Activated CD4-positive, CD25-positive, alpha-beta regulatory T cell treated with anti-CD3 and anti-CD28 coated beads, Interleukin-2, amount 50 U/mL, for 72 hours (primary cell): ENCODE measurements at places on chromosomes 16 and 17.

- DNase-seq = no peak
Observed at GRCh38 chr17:74807441-74807840, 31.3 kb upstream of the NAT9 start.

DNA sequence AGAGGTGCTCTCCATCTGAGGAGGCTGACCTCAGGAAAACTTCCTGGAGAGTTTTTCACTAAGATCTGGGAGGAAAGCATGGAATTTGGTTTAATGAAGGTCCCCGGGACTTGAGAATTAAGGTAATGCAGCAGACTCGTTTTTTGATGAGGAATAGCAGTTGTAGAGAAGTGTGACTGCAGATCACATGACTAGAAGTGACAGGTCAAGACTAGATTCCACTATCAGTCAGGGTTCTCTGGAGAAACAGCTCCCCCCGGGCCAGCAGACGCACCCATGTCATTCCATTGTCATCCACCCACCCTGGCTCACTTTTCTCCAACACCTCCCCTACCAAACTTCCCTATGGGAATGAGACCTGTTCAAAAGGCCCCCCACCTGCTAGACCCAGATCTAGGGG is 1.9 kb upstream of the DHRS13 start:
- no peak for DNase-seq

DNA sequence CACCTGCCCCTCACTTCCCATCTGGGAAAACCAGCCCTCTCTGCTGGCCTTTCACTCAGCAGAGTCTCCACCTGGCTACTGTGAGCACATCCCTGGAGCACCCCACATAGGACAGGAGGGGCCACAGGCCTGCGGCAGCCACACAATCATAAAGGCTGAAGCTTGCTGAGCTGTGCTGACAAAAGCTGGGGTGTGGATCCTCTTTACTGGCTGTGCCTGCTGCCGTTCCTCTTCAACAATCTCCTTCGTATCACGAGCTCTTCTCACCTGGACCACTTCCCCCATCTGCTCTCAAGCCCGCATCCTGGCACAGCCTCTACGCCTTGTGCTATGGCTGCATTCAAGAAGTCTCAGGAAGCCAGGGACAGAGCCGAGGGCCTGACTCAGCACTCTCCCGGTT is 86.1 kb downstream of the ZNF778 start:
- no peak for DNase-seq

- DNase-seq = no peak
Observed at GRCh38 chr16:28182801-28183200, 29.0 kb downstream of the XPO6 start.

DNA sequence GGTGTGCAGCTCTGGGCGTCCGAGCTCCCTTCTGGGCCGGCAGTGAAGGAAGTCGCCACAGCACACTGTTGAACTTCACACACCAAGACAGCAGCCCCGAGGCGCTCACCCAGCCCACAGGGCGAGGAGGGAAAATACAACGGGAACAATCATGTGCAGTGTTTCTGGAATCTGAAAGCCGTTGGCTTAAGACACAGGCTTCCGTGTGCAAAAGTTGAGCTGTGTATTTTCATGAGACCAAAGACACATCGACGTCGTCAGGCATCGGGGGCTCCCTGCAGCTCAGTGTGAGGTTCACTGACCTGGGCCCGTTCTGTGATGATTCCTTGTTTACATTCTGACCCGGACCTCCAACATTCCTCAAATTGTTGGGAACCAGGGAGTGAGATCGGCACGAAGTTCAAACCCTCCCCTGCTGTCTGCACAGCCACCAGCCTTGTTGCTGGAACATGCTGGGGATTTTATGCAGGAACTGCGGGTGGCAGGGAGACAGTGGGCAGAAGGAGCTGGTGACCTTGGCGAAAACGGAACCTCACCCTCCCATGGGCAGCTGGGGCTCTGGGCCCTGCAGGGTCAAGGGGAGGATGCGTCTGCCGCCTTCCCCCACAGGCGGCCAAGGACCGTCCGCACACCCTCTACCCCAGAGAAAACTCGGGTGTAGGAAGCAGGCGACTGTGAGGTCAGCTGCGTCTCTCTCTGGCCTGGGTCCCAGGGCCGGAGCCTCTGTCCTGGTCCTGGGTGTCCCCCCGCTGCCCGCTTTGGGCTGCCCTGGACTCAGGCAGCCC is 72.2 kb downstream of the METRNL start:
- no peak for DNase-seq

- DNase-seq = no peak
Observed at GRCh38 chr16:77711775-77712174, 10.5 kb upstream of the NUDT7 start.

- DNase-seq = no peak
Observed at GRCh38 chr16:1287982-1288670, 21.3 kb upstream of the UBE2I start.

- no peak for DNase-seq
Observed at GRCh38 chr17:49015924-49016774, 19.0 kb downstream of the IGF2BP1 start.

DNA sequence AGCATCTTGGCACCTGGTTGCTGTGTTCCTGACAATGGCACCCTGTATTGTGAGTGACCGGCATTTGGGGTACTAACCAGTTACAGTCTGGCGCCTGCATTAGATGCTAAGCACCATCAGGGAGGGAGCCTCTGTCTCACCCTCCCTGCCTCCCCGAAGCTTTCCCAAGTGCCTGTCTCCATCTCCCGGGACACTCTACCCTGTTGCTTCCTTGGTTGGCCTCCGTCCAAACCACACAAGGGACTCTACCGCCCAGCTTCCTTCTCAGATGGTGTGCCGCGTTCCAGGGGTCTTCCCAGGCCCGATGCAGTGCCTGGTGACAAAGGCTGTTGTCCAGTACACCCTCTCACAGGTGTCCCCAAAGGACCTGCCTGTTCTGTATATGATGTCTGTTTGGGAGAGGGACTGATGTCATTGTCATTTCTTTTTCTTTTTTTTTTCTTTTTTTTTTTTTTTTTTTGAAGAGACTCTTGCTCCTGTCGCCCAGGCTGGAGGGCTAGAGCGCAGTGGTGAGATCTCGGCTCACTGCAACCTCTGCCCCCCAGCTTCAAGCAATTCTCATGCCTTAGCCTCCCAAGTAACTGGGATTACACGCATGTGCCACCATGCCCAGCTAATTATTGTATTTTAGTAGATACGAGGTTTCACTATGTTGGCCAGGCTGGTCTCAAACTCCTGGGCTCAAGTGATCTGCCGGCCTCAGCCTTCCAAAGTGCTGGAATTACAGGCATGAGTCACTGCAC is 6.7 kb downstream of the SNN start:
- DNase-seq = no peak

DNA sequence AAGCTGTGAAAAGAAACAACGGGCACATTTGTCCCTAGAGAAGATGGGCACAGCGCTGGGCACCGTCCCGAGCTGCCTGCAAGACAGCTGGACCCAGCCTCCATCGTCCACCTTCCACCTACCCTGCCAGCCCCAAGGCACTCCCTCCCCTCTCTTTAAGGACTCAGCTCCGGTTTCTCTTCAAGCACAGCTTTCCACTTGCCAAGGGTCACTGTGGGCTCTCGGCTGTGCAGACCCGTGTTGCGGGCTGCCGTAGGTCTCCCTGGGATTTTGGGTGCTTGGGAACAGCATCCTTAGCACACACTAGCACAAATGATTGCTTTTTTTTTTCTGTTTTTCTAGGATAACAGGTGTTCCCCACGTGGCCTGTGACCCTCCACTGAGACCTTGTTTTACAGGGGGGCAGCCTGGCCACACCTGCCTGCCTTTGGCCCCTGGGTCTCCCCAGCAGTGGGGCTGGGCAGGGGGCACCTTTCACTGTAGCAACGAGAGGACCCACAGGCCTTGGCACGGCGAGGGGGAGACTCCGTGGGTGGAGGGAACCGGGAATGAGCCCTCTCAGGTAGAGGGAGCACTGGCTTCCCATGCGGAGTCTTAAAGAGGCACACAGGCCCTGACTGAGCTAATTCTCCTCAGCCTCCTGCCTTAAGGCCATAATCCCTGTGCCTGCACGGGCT is 1.4 kb downstream of the CHMP6 start:
- no peak for DNase-seq

DNA sequence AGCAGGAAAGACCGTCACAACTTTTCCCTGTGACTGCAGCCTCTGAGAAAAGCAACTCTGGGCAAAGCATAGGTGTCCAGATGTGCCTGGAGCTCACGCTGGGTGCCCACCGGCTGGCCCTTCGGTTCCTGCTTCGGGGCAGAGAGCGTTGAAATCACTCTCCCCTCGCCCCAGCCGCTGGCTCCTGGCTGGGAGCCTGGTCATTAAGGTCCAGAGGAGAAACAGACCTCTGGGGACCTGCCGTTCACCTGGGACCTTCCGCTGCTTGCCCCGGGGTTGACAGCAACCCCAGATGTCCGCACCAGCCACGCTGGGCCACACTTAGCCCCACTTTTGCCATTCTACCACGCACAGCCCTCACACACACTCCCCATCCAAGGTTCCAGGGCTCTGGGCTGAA is 13.1 kb downstream of the MRM3 start:
- no peak for DNase-seq

DNA sequence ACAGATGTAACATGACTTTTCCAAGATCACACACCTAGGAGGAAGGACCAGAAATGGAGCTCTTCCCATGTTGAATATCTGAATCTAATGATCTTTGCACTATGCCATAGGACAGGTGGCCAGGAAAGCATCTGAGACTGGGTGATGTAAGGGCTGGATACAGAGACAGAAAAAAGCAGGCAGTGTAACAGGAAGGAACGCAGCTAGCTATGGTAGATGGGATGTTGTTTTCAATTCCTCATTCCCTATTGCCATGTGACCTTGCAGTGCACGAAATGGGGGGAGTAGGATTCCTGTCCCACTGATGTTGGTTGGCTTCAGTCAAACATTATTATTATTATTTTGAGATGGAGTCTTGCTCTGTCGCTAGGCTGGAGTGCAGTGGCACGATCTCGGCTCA is 3.7 kb upstream of the NPIPB15 start:
- DNase-seq = no peak

DNA sequence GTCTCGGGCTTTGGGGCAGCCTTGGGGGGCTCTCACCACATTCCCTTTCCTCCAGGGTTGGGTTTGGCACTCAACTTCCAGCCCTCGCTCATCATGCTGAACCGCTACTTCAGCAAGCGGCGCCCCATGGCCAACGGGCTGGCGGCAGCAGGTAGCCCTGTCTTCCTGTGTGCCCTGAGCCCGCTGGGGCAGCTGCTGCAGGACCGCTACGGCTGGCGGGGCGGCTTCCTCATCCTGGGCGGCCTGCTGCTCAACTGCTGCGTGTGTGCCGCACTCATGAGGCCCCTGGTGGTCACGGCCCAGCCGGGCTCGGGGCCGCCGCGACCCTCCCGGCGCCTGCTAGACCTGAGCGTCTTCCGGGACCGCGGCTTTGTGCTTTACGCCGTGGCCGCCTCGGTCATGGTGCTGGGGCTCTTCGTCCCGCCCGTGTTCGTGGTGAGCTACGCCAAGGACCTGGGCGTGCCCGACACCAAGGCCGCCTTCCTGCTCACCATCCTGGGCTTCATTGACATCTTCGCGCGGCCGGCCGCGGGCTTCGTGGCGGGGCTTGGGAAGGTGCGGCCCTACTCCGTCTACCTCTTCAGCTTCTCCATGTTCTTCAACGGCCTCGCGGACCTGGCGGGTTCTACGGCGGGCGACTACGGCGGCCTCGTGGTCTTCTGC is 8.4 kb downstream of the SLC16A3 start:
- DNase-seq = no peak

DNA sequence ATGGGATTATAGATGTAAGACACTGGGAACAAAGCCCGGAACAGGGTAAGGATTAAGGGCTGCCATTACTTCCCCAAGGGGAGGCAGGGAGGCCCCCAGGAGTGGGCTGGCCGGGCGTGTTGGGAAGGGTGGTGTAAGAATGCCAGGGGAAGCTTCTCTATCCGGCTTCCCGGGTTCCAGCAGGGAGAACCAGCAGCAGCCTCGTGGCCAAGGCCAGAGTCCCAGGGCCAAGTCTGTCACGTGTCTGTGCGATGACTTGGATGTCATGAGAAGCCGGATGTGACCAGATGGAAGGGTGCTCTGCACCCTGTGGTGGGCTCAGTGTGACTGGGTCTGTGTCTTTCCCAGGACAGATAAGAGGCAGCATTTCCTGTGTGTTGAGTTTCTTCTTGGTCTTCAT is 52.1 kb downstream of the SCNN1B start:
- no peak for DNase-seq
